ENCODE measurements at places on chromosomes 12 and 14.

GRCh38 chr14:66228267-66228970 lies 257.8 kb upstream of the CCDC196 start:
- DNase-seq, result no peak

- no peak for DNase-seq
Observed at GRCh38 chr12:66941150-66941549, 262.3 kb upstream of the GRIP1 start.

DNA sequence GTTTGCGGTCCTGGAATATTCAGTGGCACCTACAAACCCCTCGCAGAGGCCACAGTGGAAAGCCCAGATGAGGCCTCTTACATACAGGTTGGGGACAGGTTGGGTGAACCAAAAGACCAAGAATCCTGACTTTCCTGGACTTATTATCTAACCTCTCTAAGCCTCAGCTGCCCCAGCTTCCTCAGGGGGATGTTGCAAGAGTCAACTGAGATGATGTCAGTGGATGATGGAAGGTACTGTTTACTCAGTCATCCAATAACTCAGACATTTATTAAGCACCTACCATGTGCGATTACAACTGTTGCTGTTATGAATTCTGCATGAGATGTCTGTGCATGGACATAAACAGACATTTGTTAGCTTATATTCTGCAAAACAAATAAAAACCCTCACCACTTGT lies 72.8 kb downstream of the RFX4 start:
- DNase-seq, result no peak

DNA sequence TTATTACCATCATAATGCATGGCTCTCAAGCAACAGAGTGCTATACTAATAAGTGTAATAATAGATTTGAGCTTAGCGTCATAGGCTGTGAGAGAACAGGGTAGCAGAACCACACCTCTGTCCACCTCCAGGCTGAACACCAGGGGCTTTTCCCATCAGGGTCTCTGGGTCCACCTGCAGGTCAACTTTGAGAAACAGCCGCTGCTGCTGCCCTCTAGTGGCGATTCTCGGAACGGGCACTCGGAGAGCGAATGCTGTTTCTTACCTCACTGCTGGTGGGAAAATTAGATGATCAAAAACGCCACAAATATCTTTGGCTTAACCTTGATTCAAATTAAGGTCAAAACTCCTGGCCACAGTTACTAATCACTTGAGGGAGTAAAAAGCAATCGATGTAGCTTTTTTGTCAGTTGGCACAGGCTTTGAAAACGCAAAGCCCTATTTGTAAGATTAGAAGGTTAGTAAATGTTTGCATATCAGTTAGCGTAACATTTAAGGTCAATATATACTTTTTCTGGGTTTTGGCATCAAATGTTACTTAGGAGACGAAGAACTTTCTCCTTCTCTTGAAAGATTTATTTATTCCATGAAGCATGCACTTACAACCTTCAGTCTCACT lies 127.9 kb upstream of the TMEM132D start:
- peak; percentile 45 for DNase-seq

All from erythroblast (primary cell).